ENCODE measurements at places on chromosomes 4 and X.

DNA sequence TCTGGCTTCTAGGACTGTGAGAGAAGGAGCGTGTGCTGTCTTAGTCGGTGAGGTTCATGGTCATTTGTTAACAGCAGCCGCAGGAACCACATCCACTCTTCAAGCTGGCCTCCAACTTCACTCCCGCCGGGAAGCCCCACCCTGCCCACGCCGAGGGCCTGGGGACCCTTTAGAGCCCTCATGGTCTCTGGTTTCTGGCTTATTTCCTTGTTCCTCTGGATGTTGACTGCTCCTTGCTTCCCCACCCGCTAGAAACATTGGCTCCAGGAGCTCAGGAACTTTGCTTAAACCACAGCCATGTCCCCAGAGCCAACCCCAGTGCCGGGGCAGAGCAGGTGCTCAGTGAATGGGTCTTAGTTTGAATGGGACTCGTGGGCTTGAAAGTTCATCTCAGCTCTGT is 40.8 kb downstream of the HTRA3 start:
- DNase-seq, result no peak

GRCh38 chr4:7831858-7832730 is 107.6 kb downstream of the AFAP1 start:
- DNase-seq, result no peak

- no peak for DNase-seq
Measured at GRCh38 chr4:113849771-113850170, 88.2 kb upstream of the CAMK2D start.

DNA sequence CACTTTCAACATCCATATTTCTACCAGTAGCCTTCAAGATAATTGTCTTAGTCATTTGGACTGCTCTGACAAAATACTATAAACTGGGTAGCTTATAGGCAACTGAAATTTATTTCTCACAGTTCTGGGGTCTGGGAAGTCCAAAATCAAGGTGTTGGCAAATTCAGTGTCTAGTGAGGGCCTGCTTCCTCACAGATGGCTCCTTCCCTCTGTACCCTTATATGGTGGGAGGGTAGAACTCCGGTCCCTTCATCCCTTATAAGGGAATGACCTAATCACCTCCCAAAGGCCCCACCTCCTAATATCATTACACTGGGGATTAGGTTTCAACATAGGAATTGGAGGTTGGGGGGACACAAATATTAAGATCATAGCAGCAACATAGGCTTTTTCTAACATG is 7.4 kb upstream of the TBC1D25 start:
- DNase-seq, result no peak

DNA sequence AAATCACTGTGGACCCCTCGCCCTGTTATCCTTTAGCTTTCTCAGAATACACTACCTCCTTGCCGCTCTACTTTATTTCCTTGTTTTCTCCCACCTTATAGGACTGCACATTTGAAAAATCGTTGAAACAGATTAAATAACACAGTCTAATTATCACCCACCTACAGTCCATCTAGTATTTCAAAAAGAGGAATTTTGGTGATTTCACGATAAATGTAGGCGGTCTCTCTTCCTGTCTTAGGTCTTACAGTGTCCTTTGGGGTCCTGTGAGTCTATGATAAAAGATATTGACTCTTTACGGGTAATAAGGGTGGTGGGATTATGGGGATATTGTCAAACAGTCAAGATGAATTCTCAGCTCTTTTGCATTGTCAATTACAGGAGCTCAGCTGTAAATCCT is 2.4 kb upstream of the TBL1X start:
- no peak for DNase-seq

DNA sequence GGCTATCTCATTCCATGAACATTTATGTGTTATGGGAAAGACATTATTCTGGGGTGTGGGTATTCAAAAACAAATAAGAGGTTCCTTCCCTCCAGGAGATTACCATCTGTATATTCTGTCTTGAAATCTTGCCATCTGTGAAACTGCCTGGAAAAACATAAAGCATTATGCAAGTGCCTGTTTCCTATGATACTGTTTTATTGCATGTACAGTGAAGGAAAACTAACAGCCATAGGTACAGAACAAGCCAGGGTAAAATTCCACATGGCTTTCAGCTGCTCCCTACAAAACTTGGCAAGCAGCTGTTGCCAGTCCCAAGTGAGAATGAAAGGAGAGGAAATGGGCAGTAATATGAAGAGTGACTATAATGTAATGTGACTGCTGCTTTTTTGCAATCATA is 136.0 kb downstream of the GUCY2F start:
- no peak for DNase-seq

- DNase-seq, result no peak
Measured at GRCh38 chrX:45505214-45505613, 304.5 kb upstream of the DIPK2B start.

DNA sequence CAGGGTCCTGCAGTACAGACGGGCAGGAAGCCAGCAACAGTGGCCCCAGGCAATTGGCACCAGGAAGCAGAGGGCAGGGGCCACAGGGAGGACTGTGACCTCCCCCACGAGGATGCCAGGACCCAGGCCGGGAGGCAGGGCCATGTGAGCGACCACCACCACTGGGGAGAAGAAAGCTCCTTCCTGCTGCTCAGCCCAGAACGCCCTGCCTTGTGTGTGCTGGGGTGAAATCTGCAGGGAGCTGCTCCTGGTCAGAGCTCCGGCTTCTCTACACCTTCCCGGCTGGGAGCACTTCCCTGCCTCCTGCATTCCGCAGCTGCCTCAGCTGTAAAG is 100.4 kb downstream of the HMX1 start:
- peak; percentile 7 for DNase-seq

DNA sequence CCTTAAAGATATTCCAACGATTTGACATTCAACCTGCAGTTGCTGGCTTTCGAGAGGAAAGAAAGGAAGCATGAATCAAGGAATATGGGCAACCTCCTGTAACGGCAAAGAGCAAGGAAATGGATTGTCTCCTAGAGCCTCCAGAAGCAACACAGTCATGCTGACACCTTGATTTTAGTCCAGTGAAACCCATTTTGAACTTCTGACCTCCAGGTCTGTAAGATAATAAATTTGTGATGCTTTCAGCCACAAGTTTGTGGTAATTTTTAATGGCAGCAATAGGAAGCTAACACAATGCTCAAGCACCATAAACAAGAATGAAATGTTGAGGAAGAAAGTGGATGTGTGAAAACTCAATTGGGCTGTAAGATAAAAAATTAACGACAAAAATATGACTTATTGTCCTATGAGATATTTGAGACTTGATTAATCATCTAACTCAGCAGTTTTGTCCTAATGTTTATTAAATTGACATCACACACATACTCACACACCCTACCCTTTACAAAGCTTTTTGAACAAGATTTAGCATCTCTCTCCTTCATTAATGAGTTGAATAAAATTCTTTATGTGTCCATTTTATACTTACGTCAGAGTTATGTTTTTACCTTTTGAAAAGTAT is 857.2 kb upstream of the INTU start:
- no peak for DNase-seq

DNA sequence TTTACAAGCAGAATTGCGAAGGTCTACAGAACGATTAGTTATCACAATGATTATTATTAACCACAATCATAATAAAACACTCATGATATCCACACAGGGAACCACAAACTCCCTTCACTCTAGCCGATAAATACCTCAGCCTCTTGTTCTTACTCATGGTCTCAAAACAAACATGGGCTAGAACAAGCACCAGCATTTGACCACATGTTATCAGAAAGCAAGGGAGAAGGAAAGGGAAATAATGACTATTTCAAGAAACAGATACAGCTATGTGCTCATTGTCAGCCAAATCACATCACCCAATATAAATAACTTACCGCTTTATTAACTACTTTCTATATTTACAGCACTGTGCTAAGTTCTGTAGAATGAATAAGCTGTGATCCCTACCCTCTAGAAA is 663.2 kb upstream of the HTR2C start:
- DNase-seq, result no peak

GRCh38 chr4:17058536-17058915 is 160.1 kb upstream of the LDB2 start:
- no peak for DNase-seq

DNA sequence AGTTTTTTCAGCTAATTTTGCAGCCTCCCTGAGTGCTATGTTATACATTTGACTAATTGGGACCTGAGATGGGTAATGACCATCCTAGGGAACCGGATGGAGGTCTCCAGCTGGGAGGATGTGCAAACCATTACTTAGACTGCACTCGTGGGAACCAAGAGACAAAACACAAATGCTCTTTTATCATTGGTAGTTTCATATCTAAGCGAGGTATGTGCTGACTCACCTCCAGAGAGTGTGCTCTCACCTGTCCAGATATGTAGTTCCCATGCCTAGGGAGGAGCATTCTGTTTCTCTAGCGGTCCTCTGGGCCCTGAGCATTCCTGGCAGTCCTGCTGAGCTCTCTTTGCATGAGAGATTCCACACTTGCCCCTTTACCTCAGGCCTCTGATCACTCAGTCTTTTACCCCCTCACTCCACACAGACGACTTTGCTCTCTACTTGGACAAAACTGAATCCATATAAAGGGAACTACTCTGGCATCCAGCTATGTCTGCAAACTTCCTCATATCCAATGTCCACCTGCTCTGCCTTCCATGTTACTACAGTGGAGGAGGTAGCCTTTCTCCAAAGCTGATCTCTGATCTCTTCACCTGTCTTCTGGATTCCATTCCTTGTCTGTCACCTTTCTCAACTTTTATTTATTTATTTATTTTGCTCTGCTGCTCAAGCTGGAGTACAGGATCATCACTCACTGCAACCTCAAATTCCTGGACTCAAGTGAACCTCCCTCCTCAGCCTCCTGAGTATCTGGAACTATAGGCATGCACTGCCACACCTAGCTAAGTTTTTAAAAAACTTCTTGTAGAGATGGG is 88.4 kb downstream of the LRP2BP start:
- no peak for DNase-seq

DNA sequence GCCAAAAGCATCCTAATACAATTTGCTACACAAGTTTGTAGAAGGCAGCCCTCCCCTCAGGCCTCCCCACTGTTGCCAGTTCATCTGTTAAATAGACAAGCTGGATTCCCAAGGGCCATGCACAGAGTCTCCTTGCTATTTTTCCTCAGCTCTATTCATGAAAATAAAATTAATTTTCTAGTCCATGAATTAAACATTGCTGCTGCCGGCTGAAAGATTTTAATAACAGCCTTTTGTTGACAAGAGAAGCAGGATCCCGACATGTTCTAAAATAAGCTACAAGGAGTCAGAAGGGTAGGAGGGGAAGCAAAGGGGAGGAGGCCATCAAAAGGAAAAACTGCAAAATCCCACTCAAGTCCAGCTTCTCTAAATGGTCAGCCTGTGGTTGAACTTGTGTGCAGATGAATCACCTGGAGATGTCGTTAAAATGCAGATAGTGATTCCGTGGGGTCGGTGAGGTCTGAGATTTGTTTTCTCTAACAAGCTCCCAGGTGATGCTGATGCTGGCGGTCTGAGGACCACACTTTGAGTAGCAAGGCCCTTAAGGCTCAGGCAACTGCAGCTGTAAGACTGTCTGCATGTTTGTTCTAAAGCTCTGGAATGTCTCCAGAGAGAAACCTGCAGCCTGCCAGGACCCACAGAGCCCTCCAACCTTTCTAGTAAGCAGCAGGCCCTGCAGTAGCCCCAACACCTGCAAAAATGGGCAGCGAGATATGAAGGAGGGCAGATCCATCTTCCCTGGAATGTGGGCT is 9.4 kb downstream of the SCD5 start:
- no peak for DNase-seq

DNA sequence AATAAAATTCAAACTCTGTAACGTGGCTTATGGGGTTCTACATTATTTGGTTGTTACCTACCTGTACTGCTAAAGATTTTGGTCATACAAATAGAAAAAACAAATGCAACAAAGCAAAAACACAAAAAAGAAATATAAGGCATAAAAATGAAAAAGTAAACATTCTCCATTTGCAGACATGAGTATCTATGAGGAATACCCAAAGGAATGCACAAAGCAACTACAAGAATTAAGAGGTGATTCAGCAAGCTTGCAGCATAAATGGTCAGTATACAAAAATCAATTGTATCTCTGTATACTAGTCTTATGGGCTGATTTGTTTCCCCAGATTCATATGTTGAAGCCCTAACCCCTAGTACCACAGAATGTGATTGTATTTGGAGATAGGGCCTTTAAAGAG is 3.6 kb upstream of the PDE5A start:
- no peak for DNase-seq

DNA sequence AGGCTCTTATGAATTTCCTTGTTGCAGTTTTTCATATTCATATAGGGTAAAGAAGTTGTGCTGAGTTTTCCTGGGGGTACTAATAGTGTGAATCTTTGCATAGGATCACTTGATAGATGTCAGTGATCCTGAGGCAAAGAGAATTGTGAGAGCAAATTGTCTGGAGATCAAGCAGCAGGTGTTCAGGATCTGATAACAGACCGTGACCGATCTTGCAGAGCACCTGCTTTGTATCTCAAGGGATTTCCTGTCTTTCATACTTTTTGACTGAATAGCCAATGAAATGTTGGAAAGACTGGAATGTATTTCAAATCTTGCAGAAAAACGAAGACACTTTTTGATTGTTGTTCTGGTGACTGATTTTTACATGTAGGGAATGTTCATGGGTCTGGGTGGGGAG is 914.5 kb downstream of the STIM2 start:
- DNase-seq, result no peak

DNA sequence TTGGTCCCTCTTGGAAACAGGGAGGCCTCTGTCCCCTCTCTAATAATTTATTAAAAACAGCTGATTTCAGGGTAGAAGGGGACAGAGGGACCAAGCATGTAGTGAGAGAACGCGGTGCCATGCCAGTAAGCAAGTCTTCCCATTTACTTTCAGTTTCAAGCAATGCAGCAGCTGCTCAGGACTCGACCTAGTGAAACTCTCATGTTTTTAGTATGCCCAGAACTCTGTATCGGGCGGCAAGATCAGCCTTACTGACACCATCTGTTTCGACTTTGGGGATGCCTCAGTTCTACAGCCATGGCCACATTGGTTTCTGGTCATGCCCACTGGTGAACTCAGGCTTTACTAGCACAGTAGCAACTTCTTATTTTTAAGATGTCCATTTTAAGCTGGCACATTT is 40.6 kb downstream of the ZNF81 start:
- DNase-seq, result no peak

- no peak for DNase-seq
Measured at GRCh38 chr4:113639326-113639725, 122.2 kb downstream of the CAMK2D start.

GRCh38 chrX:69948276-69948797 is 101.4 kb downstream of the AWAT2 start:
- DNase-seq, result no peak

DNA sequence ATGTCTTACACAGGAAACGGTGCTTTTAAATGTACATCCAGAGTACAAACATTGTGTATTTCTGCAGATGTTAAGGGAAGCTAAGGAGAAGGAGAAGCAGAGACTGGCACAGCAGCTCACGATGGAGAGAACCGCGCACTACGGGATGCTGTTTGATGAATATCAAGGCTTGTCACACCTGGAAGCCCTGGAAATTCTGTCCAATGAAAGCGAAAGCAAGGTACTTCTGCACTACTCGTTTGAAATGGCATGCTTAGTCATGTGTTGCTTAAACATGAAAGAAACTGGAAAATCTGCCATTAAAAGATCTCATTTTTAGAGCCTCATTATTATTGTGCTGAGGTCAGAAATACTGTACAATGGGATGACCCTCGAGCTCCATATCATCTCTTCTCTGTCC is 47.2 kb downstream of the FAM114A1 start:
- DNase-seq, result no peak

GRCh38 chr4:128353791-128354190 is 66.2 kb upstream of the PGRMC2 start:
- no peak for DNase-seq
